Fibroblast of skin of right quadriceps (primary cell): ENCODE measurements at places on chromosomes 2 and 18.

DNA sequence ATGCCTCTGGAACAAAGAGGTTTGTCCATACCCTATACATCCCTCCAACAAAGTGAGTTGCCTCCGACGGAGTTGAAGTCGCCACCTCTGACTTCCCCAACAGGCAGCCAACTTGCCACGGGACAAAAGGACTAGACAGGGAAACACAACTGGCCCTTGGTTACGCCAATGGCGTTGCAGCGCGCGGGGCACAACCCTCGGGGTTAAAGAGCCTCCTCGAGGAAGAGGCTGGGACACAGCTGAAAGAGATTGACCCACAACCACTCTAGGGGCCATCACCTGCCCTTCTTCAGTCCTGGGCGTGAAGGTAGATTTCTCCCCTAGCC is 545 bp downstream of the GTF3C2 start:
- peak; percentile 34 for DNase-seq

- peak; percentile 39 for DNase-seq
These were observed 946 bp upstream of the AGAP1 start for GRCh38 chr2:235492850-235493344.

- DNase-seq = no peak
These were observed 58.8 kb downstream of the CCDC195 start for GRCh38 chr2:224657349-224657748.

- DNase-seq = no peak
These were observed 1.4 kb downstream of the MBP start for GRCh38 chr18:77131100-77131651.

DNA sequence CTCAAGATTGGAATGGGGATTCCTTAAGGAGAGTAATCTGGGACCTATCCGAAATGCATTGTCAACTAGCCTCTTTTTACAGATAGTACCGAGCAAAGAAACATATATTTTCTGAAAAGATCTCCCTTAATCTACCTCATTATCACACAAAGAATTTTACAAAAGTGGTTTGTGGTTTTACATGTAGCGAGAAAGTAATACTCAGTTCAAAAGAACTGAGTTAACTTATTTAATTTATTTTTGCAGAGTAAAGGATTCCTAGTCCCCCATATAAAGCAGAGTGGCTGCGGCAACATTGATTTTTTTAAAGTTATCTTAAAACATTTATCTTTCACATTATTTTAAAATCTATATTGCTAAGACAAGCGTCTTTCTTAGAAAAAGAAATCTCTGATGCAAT is 15.9 kb upstream of the SOS1 start:
- DNase-seq = no peak

GRCh38 chr2:241897231-241897916 is 27.8 kb downstream of the RTP5 start:
- no peak for DNase-seq

- DNase-seq = no peak
These were observed 188.3 kb upstream of the RND3 start for GRCh38 chr2:150675807-150676206.
